Progenitor cell of endocrine pancreas (in vitro differentiated cells): ENCODE measurements at places on chromosomes 13 and 19. TPM values are rescaled to one million over a fixed set of nuclear protein-coding genes. Genes with fewer than 3 reads are reported as not detected.

ZNF93 gene
- total RNA-seq = 36.5 and 40.7 TPM in 2 replicates

HSD11B1L gene
- total RNA-seq = 20.1 and 21.1 TPM in 2 replicates

EHD2 gene
- total RNA-seq = 0.41 and 0.64 TPM in 2 replicates

ZNF529 gene
- 19.7 and 24.3 TPM in 2 replicates for total RNA-seq

SELENOV gene
- total RNA-seq = 5.1 and 6.5 TPM in 2 replicates

IL12RB1 gene
- not detected in 2 replicates for total RNA-seq

GRCh38 chr19:55319785-55320184 is 5.4 kb downstream of the TMEM150B start:
- H3K27ac ChIP-seq = peak overlapping the region; percentile 52
- H3K27me3 ChIP-seq = peaks cover 12% of the 10 kb centered on the region
- H3K36me3 ChIP-seq = no peaks in the 10 kb centered on the region
- peak; percentile 67 for DNase-seq

DNA sequence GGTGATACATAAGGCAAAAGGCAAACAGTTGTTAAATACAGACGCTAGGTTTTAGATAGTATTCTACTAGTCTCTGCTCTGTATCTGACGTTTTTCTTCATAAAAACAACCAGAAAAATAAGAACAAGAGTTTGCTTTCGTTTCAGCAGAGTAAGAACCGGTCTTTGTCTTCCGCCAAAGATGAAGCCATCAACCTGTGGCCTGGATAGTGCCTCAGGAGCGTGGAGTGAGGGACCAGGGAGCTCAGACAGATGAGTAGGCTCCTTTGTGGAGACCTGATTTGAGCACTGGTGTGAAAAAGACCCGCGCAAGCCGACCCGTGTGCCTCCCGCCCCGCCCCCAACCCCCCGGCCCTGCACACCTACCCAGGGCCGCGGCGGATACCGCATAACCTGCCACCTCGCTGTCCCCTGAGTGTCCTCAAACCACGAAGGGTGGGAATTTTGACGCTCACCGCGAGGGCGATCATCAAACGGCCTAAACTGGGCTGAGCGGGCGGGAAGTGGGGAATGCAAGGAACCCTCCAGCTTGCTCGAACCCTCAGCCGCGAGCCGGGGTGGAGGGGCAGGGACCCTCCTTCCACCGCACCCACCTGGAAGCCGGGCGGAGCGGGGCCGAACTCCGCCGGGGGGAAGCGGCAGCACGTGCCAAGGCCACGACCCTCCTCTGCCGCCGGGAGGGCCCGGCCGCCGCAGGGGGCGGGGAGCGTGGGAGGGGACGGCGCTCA is 866 bp upstream of the LMO7 start:
- DNase-seq = no peak
- no peaks in the 10 kb centered on the region for H3K4me1 ChIP-seq
- peak overlapping the region; percentile 50 for H3K4me3 ChIP-seq
- H3K36me3 ChIP-seq = peaks cover 3% of the 10 kb centered on the region
- H3K27me3 ChIP-seq = peaks cover 47% of the 10 kb centered on the region

DNA sequence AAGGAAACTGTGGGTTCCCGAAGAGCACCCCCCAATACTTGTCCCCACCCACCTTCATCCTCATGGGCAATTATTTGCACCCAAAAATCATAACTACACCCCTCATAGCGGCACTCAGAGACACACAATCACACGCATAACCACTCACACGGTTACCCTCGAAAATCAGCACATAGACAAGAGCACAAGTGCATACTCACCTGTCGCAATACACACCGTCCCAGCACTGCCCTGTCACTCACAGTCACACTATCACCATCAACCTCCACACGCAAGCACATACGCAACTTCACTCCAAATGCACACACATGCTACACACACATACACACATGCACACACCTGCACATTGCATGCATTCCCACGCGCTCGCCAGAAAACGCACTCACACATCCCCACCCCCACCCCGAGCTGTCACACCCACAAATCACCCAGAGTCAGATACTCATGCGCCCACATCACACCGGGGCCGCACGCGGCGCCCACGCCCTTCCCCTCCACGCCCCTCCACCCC is 535 bp downstream of the COL5A3 start:
- no peak overlapping the region for H3K27ac ChIP-seq
- no peak overlapping the region for H3K4me3 ChIP-seq
- no peaks in the 10 kb centered on the region for H3K36me3 ChIP-seq
- DNase-seq = no peak
- peaks cover 79% of the 10 kb centered on the region for H3K27me3 ChIP-seq
- peaks cover 11% of the 10 kb centered on the region for H3K4me1 ChIP-seq

DNA sequence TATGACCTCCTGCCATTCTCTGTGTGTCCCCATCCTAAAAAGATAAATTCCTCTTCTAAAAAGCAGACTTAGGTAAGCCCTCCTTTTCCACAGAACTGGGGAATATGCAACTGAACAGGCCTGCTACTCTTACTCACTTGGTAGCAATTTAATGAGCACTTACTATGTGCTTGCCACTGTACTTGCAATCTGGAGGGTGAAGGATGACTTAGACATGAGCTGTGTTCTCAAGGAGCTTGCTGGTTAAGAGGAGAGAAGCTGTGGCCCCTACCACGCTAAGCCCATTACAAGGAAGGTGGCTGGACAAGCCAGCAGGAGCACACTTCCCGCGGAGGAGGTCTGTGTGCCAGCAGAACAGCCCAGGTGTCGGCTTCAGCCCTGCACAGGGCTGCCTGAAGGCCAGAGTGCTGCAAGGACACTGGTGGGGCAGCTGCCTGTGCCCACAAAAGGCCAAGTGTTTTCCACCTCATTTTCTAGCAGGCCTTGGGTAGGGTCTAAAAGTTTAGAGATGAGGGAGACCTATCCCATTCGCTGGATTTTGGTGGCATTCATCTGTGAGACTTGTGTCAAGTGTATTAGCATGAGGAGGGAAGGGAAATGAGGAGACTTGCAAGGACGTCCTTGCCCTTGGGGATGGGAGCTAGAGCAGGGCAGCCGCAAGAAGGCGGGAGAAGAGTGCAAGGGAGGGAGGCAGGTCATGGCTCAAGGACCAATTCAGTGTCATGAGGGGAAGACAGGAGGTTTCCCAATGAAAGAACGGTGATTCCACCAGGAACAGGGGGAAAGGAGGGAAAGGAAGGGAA is 52.0 kb downstream of the COL4A1 start:
- H3K4me1 ChIP-seq = no peaks in the 10 kb centered on the region
- H3K36me3 ChIP-seq = no peaks in the 10 kb centered on the region
- H3K4me3 ChIP-seq = no peak overlapping the region
- no peaks in the 10 kb centered on the region for H3K27me3 ChIP-seq
- DNase-seq = no peak

GRCh38 chr13:108407495-108407894 is 138.0 kb downstream of the TNFSF13B start:
- no peak for DNase-seq
- H3K4me3 ChIP-seq = no peak overlapping the region
- no peaks in the 10 kb centered on the region for H3K36me3 ChIP-seq
- no peak overlapping the region for H3K27ac ChIP-seq

- H3K27me3 ChIP-seq = no peaks in the 10 kb centered on the region
- DNase-seq = no peak
- H3K4me3 ChIP-seq = no peak overlapping the region
- H3K27ac ChIP-seq = no peak overlapping the region
- H3K36me3 ChIP-seq = peaks cover 19% of the 10 kb centered on the region
Measured at GRCh38 chr13:39682310-39682709, 26.8 kb downstream of the COG6 start.

DNA sequence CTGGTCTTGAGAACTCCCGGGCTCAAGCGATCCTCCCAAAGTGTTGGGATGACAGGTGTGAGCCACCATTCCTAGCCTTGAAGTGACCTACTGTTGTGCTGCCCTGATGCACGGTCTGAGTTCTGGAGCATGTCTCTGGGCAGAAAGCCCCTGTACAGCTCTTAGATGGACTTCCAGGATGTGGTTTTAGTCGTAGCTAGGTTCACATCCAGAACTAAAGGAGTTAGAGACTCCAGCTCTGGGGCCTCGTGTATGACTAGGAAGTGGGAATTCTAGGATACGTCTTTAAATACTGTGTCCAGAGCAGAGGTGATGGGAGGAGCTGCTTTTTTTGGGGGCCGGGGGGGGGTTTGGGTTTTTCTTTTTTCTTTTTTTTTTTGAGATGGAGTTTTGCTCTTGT is 12.2 kb downstream of the UPF1 start:
- H3K36me3 ChIP-seq = peaks cover 3% of the 10 kb centered on the region
- H3K27ac ChIP-seq = no peak overlapping the region
- DNase-seq = no peak
- no peaks in the 10 kb centered on the region for H3K27me3 ChIP-seq
- peaks cover 28% of the 10 kb centered on the region for H3K4me1 ChIP-seq
- H3K4me3 ChIP-seq = no peak overlapping the region

DNA sequence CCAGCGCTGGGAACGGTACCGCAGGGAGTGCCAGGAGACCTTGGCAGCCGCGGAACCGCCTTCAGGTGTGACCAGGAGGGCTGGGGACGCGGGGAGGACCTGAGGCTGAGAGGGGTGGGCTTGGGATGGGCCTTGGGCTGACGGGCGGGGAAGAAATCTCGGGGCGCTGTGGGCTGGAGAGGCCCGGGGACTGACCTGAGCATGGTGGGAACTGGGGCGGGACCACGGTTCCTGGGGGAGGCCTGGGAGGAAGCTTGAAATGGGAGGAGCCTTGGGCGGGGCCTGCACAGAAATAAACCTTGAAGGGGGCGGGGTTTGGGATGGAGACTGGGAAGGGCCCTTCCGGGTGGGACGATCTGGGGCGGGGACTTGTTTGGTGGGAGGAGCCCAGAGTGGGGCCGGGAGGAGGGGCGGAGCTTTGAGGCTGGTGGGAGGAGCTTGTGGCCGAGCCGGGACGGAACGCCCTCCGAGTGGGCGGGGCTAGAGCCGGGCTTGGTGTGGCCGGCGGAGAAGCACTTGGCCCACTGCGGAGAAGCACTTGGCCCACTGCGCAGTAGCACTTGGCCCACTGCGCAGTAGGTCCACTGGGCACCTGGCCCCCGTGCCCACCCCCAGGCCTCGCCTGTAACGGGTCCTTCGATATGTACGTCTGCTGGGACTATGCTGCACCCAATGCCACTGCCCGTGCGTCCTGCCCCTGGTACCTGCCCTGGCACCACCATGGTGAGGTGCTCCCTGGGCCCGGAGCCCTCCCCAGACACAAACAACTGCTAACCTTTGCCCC is 2.8 kb downstream of the GIPR start:
- H3K27ac ChIP-seq = no peak overlapping the region
- H3K4me1 ChIP-seq = peaks cover 17% of the 10 kb centered on the region
- H3K27me3 ChIP-seq = peaks cover 2% of the 10 kb centered on the region
- H3K36me3 ChIP-seq = peaks cover 3% of the 10 kb centered on the region
- H3K4me3 ChIP-seq = peak overlapping the region; percentile 59

GRCh38 chr13:106311004-106311403 is 224.5 kb downstream of the EFNB2 start:
- H3K4me1 ChIP-seq = peaks cover 27% of the 10 kb centered on the region
- H3K27ac ChIP-seq = no peak overlapping the region
- no peaks in the 10 kb centered on the region for H3K27me3 ChIP-seq
- DNase-seq = no peak
